ENCODE measurements at places on chromosomes 5 and 9.

GRCh38 chr5:134088291-134088690 is 26.2 kb upstream of the TCF7 start:
- DNase-seq: no peak

GRCh38 chr9:7533376-7534090 is 266.0 kb downstream of the DMAC1 start:
- no peak for DNase-seq

DNA sequence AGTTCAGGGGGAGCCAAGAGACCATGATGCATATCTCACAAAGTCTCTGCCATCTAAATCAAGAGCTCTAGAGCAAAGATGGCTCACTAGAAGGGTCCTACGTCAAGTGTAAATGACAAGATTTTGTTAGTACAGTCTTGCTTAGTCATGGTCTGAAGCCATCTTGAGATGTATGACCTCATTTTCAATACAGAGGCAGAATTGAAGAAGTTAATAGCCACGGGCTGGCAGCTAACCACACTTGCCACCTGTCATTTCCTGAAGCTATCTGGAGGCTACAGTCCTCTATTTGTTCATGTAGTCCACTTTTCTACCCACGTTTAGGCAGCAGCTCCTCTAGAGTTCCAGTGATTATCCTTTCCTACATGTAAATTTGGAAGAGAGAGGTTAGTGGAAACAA is 231.7 kb upstream of the CDH12 start:
- DNase-seq: no peak

- DNase-seq: no peak
Observed at GRCh38 chr9:114771889-114772288, 34.0 kb downstream of the TNFSF15 start.

- no peak for DNase-seq
Observed at GRCh38 chr9:124532897-124533296, 25.7 kb upstream of the NR5A1 start.

DNA sequence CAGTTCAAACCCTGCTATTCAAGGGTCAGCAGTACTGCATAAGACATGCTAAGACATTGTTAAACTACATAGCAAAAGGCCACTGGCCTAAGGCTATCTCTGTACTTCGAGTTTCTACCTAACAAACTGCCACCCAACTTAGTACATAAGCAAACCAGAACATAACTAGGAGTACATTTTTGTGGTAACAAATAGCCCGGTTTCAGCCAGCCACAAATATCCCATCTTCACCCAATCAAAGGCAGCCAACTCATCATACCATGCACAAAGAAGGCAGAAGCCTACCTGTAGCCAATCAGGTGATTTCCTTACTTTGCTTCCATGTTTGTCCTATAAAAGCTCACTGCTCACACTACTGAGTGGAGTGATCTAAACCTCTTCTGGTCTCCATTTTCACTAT is 201.4 kb downstream of the SMARCA2 start:
- peak; percentile 66 for DNase-seq

- no peak for DNase-seq
Observed at GRCh38 chr9:33455945-33456344, 8.6 kb upstream of the AQP3 start.

DNA sequence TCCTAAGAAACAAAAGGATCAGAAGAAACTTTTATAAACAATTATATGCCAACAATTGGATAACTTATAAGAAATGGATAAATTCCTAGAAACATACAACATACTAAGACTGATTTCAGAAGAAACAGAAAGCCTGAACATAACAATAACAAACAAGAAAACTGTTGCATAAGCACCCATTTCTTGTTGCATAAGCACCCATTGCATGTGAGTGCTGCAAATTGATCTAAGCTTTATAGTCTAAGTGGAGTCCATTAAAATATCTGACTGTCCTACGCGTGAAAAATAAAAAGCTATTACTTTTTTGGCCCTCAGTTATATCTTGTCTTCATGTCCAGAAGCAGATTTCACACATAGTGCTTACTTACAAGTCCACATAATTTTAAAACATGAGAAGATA is 19.3 kb downstream of the TYRP1 start:
- DNase-seq: no peak

Data from epithelial cell of prostate (primary cell).